ENCODE measurements at places on chromosomes 11 and 22.

- no peak for DNase-seq
These were observed 1149.2 kb downstream of the BRD1 start for GRCh38 chr22:48678171-48679135.

GRCh38 chr22:31474743-31475142 lies 14.9 kb downstream of the EIF4ENIF1 start:
- no peak for DNase-seq

GRCh38 chr11:831118-831864 lies 1.5 kb upstream of the CD151 start:
- no peak for DNase-seq

DNA sequence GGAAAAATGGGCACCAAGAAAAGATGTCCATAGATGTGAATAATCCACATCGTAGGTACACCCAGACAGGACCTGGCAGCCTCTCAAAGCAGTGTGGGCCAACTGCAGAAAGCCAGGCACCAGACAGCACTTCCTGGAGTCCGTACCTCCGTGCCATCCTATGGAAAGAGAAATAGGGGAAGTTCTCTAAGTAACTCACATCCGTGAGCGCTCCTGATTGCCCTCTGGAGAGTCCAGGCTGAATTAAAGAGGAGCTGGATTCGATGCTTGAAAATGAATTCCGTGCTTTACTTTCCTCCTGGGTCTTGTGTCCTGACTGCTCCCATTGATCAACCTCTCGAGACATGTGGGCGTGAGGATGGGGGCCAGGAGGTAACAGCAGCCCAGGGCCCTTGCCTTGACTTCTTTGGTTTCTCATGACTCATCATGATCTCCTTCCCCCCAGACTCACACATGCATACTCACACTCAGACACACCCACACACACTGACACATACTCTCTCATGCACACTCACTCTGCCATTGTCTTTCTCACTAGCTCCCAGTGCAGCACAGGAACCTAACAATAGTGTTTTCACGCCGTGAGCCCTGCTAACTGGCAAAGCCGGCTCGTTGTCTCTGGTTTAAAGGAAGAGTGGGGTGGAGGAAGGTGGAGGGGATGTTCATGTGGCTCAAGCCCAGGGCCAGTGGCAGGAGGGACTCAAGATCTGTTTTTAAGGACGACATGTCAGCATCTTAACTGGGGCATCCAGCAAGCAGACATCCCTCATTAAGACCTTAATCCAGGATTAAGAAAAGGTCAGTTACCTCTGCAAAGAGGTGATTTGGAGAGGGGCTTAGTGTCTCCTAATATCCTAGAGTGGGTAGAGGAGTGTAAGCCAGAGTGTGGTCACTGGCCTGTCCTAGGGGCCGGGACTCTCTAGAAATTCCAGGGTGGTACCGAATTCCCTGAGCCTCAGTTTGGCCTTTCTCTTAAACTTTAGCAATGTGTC lies 104.2 kb downstream of the SCN3B start:
- peak; percentile 11 for DNase-seq
